ENCODE measurements at places on chromosomes 12 and 14. TPM values are rescaled to one million over a fixed set of nuclear protein-coding genes. Genes with fewer than 3 reads are reported as not detected.

Gene SRRM4
- not detected for total RNA-seq

Gene HSPB8
- total RNA-seq = 12.8 TPM

Gene OTX2
- total RNA-seq = not detected

Gene MYF5
- total RNA-seq = not detected

- H3K27ac ChIP-seq = no peak overlapping the region
- no peak overlapping the region for H3K4me3 ChIP-seq
- no peaks in the 10 kb centered on the region for H3K4me1 ChIP-seq
- H3K27me3 ChIP-seq = no peaks in the 10 kb centered on the region
Measured at GRCh38 chr12:87311206-87311605, 718.0 kb downstream of the C12orf50 start.

DNA sequence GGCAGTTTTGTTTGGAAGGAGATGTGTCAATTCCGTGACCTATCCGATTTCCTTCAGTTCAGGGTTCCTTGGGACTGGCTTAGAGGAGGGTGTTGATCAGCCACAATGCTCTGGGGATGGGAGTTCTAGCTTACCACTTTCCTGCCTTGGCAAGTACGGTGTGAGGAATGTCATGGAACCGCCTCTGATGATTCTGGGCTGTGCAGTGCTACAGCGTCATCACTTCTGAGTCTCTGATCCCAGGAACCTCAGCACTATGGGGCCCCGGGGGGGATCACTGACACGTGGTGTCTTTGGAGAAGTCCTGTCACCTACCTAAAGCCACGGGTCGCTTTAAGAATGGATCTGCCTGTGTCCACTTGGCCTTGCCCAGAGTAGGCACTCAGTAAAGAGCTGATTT is 271.5 kb upstream of the FKBP4 start:
- H3K4me3 ChIP-seq = no peak overlapping the region
- H3K27ac ChIP-seq = no peak overlapping the region
- DNase-seq = no peak
- no peaks in the 10 kb centered on the region for H3K27me3 ChIP-seq
- H3K4me1 ChIP-seq = no peaks in the 10 kb centered on the region
- H3K36me3 ChIP-seq = no peaks in the 10 kb centered on the region

DNA sequence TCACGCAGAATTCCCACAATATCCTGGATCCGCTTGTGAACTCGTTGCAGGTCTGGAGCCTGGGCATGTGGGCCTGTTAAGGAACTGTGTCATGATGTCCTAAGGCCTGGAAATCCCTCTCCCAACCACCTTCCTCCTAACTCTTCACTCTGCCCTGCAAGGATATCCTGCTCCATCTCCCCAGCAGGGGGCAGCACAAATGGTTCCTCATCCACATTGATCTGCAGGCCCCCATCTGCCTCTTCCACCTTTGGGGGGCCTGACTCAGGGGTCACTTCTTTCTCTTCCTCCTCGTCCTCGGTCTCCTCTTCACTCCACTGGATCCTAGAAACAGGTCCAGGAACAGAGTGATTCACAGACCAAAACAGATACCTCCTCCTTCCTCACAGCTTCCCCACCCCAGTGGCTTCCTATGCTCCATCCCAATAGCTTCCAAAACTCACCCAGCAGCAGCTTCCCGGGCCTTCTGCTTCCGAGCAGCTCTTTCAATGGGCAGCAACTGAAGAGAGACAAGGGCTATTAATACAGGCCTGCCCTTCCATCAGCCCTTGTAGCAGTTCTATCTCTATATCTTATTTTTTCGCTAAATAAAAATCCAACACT is 4.5 kb downstream of the NOP2 start:
- H3K27me3 ChIP-seq = no peaks in the 10 kb centered on the region
- H3K4me3 ChIP-seq = no peak overlapping the region
- no peak overlapping the region for H3K27ac ChIP-seq
- peak; percentile 61 for DNase-seq

- no peak overlapping the region for H3K27ac ChIP-seq
- no peaks in the 10 kb centered on the region for H3K36me3 ChIP-seq
- no peaks in the 10 kb centered on the region for H3K27me3 ChIP-seq
Measured at GRCh38 chr12:43921666-43922337, 85.9 kb downstream of the TMEM117 start.
